ENCODE measurements at places on chromosomes 7 and 10. TPM values are rescaled to one million over a fixed set of nuclear protein-coding genes. Genes with fewer than 3 reads are reported as not detected.

The DOCK1 gene
- polyA plus RNA-seq = 24.9 TPM

The NAT16 gene
- polyA plus RNA-seq = 0.02 TPM

The RNF32 gene
- 0.93 TPM for polyA plus RNA-seq

The CLRN3 gene
- polyA plus RNA-seq = not detected

The ANXA8L1 gene
- polyA plus RNA-seq = 0.54 TPM

The SLC29A4 gene
- polyA plus RNA-seq = 3.4 TPM

DNA sequence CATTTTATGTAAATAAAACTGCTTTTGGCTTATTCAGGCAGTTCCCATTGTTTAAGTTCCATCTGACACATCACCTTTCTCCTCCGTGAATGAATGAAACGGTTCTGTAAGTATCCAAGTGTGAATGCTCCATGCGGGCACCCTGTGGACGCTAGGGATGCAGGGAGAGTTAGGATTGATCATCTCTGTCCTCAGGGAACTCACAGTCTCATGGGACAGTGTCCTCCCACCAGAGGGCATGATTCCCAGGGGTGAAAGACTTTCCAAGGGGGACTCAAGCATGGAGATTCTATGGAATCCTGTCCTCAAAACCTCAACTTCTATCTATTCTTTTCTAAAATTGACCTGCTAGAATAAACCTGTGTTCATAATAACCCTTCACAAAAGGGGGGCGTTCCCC, 98.8 kb downstream of the HECW1 start:
- no peak for DNase-seq

DNA sequence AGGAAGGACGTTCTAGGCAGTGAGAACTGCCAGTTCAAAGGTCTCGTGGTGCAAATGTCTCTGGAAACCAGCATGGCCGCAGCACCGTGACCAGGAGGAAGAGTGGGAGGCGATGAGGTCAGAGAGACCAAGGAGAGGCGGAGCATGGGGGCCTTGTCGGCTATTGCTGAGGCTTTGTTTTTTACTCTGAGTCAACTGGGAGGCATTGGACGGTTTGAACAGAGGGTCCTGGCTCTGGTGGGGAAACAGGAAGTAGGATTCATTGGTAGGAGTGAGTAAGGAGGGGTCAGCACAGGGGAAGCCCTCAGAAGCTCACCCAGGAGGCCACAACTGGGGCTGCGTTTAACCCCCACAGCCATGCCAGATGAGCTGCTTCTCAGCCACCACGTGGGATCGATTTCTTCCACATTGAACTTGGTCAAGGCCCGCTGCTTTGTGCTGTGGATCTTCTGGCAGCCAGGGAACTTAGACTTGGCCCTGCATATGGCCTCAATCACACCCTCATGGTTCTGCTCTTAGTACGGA, 22.2 kb upstream of the SH2B2 start:
- DNase-seq = no peak

GRCh38 chr10:99895867-99896266, 113.4 kb downstream of the ABCC2 start:
- DNase-seq = no peak

DNA sequence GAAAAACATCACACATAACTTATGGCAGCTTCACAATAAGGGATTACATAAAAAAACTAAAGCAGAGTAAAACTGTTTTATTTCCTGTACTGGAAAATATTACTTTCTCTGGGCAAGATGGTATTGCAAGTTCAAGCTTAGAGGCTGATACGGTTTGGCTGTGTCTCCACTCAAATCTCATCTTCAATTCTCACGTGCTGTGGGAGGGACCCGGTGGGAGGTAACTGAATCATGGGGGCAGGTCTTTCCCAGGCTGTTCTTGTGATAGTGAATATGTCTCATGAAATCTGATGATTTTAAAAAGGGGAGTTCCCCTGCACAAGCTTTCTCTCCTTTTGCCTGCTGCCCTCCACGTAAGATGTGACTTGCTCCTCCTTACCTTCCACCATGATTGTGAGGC, 5.1 kb upstream of the LRRC27 start:
- no peak for DNase-seq

GRCh38 chr10:11698691-11699549, 43.3 kb upstream of the ECHDC3 start:
- DNase-seq = no peak

GRCh38 chr7:132536654-132537395, 39.4 kb downstream of the PLXNA4 start:
- no peak for DNase-seq

DNA sequence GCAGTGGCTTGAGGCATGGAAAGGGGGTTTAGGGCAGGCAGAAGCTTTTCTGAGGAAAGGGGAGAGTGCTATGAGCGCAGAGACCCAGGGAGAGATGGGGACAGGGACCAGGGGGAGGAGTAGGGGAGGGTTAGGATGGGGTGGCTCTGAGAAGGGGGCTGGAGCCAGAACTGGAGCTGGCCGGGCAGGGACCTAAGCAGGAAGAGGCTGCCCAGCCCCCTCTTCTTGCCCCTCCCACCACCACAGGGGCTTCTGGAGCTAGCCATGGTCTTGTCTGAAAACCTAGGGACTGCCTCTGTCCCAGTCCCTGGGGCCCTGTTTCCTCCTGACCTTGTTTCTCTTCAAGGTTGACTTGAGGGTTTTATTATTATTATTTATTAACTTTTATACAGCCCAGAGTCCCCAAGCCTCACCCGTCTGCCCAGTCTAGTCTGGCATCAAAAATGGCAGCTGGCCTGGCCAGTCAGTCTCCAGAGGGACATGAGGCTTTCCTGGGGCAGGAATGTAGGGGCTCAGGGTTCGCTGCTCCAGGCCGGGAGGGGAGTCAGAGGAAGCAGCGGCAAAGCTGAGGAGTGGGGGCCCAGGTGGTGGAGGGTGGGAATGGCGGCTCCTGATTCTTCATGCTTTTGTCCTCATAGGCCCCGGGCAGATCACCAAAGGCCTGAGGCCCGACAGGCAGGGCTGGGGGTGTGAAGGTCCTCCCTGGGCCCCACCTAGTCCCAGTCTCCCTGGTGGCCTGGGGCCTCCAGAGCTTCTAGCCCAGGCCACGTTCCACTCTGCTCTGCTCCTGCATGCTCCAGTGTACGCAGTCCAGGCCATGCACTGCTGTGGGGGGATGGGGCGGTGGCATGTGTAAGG, 5.7 kb downstream of the TRIM8 start:
- DNase-seq = no peak

DNA sequence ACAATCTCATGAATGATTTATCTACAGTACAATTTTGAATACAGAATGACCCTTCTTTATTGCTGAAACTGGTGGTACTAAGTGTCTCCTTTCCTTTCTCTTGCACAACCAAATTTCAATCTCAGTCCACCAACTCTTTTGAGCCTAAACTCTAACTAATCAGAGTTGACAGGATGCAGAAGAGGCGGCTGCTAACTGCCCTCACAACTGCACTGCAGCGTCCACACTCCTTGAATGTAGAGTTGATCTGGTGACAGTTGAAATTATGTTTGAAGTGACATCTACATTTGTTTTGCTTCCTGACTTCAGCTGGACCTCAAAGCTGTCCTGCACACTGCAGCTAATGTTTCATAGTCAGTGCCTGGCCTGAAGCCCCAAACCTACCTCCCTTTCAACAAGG, 139.6 kb downstream of the ZMYND11 start:
- DNase-seq = no peak

GRCh38 chr10:47451273-47451997, 32.5 kb downstream of the ANXA8 start:
- DNase-seq = no peak

GRCh38 chr7:100426516-100426915, 2.0 kb downstream of the ZCWPW1 start:
- no peak for DNase-seq

- no peak for DNase-seq
These were observed 35.3 kb upstream of the HIBADH start for GRCh38 chr7:27697861-27698430.
